ENCODE measurements at places on chromosomes 11 and 22.

DNA sequence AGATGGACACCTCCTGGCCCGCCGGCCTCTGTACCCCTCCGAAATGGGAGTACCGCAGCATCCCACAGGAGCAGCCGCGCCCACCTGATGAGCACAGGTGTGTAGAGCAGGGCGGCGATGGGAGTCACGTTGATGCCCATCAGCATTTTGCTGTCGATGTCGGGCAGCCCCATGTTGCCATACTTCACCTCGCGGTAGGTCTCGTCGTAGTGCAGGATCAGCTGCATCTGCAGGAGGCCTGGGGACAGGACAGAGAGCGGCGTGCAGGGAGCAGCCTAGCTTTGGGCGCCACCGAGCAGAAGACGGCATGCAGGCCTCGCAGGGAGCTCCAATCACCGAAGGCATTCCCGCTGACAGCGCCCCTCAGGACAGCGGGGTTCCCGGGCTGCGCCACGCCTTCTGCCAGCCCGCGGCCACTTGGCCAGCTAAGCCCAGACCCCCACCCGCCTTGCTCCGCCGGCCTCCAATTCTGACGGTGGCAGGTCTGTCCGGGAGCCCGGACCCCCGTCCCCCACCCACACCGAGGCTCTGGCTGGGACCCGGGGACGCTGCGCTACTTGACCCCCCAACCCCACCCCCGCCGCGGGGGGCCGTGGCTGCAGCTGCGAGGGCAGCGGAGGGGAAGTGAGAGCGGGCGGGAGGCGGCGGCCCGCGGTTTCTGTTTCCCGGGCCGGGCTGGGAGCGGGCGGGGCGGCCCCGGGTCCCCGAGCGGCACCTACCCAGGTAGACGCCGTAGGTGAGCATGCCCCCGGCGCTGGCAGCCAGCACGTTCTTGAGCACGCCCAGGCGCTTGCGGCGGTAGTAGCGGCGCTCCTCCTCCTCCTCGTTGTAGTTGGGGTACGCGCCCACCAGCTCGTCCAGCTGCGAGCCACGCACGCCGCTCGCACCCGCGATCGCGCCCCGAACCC is 705 bp downstream of the UNC93B1 start:
- DNase-seq = no peak

GRCh38 chr11:69974528-69974927 is 103.6 kb upstream of the ANO1 start:
- no peak for DNase-seq

DNA sequence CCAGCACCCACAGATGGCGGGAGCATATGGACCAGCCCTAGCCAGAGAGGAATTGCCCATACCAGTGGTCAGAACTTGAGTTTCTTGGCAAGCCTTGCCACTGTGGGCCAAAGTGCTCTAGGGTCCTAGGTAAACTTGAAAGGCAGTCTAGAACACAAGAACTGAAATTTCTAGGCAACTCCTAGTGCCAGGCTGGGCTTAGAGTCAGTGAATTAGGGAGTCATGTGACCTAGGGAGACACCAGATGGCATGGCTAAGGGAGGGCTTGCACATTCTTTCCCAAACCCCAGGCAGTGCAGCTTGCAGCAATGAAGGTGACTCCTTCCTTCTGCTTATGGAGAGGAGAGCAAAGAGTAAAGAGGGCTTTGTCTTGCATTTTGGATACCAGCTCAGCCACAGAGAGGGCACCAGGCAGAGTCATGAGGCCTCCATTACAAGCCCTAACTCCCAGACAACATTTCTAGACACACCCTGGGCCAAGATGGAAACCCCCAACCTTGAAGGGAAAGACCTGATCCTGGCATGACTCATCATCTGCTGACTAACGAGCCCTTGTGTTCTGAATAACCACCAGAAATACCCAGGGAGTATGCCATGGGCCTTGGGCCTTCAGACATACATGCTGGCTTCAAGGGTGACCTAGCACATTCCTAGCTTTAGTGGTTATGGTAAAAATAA is 19.2 kb upstream of the OR56A3 start:
- no peak for DNase-seq

GRCh38 chr22:35616043-35616442 is 1.1 kb downstream of the MB start:
- no peak for DNase-seq

DNA sequence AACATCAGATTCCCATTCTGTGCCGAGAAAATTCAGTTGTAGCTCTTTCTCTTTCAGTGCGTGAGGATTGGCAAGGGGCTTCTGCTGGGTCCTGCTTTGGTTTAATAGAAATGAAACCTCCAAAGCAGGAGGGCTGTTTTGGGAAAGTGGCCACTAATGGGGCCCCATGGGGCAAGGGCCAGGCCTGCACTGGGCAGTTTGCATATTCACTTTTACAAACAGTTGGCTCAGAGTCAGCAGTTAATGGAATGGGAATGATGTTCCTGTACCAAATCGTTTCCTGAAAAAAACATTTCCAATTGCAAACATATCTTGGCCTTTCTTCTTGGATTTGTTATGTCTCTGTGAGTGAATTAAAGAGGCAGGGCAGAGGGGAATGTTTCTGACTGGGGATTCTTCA is 92.1 kb downstream of the PARVA start:
- DNase-seq = peak; percentile 60

- no peak for DNase-seq
Observed at GRCh38 chr11:1308743-1309497, 512 bp downstream of the TOLLIP start.

- no peak for DNase-seq
Observed at GRCh38 chr22:45686836-45687235, 15.2 kb downstream of the ATXN10 start.

DNA sequence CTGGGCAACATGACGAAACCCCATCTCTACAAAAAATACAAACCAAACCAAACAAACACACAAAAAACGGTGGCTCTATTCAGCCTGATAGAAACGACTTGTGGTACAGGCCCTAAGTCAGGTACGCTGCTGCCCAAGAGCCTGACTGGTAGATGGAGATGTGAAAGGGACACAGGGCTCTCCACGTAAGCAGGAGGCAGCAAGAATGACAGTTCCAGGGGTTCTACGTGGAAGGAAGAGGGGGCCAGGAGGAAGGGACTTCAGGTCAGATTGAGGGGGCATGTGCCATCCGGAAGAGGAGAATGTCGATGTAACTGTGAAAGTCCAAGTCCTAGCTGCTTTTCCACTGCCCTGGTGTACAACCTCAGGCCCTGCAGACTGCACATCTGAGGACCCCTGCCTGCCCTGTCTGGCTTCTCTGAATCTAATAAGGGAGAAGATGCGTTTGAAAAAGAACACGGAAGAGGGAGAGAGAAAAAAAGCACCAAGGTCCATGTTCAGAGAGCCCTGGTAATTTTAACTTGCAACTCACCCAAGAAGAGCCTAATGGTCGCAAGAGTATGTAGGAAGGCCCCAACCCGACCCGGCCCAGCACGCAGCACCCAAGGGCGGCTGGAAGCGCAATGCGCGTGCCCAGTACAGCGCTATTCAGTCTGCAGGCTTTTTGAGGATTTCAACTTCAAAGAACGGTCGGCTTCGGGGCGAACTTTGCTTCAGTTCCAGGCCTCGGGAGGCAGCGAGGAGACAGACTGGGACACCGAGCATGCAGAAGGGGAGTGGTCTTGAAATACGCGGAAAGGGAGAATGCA is 909 bp upstream of the ZNRD2 start:
- no peak for DNase-seq

DNA sequence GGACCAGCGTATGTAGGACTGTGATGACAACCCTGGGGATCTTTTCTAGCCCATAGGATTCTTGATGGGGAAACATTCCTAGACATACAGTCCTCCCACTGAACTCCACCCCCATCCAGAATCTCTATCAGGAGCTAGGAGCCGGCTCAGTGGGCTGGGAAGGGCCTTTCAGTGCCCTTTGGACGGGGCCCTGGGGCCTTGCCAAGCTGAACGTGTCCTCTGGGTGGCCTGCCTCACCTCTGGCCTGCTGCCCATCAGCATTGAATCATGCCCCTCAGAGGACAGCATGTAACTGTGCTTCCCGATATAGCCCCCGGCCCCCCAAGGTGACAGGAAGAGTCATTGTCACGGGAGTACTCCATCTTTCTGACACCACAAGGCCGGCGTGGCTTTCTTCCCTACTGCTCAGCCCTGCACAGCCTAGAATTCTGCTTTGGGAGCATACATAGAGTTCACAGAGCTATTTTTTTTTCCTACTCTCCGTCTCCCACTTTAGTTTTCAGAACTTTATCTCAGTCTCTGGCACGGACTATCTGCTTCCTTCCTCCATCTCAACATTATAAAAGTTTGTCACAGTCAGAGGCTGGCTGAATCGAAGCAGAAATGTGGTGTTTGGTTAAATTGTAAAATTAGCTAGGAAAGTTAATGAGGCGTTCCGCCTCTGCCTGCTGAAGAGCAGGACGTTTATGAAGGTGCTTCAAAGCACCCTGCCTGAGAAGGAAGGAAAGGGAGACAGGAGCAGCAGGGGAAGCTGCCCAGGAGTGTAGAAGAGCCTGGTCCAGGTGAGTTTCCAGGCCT is 111.9 kb downstream of the ZBTB16 start:
- DNase-seq = peak; percentile 54

DNA sequence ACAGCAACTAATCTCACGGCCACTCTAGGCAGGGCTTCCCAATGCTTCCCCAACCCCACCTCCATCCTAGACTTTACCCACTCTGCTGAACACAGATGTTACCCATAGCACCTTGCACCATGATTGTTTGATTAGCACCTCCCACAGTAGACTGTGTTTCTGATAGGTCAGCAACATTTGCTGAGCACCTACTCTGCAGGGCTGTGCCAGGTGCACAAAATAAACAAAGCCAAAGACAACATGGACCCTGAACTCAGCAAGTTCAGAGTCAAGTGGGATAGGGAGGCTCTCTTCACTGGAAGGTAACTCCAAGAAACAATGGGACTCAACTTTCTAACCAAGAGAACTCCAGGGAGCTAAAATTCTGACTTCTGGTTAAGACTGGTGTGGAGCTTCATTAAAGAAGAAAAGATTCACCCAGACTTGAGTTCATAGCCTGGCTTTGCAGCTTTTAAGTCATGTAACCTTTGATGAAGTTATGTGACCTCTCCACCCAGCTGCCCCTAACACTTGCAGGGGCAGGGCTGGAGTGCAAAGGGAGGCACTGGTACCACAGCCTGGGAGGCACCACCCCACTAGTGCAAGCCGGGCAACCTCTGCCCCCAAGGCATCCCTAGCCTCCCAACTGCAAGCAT is 6.7 kb upstream of the RTN4RL2 start:
- no peak for DNase-seq

- no peak for DNase-seq
Observed at GRCh38 chr11:81159900-81160299, 1573.8 kb downstream of the FAM181B start.

DNA sequence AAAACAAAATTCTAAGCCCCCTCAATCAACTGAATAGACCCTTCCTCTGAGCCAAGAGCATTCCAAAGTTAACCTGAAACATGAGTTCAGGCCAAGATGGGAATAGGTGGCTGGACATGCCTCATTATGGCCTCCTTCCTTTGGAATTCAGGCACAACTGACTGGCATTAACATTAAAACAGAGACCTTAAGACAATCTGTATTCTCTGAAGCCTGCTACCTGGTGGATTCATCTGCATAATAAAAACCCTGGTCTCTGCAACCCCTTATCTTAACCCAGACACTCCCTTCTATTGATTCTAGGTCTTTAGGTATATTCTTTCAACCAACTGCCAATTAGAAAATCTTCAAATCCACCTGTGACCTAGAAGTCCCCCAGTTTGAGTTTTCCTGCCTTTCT is 66.3 kb downstream of the JRKL start:
- no peak for DNase-seq

DNA sequence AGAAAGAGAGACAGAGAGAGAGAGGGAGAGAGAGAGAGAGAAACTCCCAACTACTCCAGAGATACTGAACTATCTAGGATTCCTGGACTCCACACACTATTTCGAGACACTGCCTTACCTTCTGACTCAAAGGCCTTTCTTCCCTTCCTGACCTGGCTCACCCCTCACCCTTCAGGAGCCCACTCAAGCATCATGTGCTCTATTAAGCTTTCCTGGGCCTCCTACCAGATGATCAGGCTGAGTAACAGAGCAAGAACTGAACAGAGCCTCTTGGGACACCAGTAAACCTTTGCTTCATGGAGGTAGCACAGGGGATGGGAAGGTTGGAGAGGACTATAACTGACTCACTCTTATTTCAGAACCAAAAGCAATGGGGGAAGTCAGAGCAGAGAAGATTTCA is 31.4 kb downstream of the PLEKHA7 start:
- no peak for DNase-seq

Data from cardiac muscle cell (in vitro differentiated cells and primary cell).